ENCODE measurements at places on chromosomes 11 and 22.

DNA sequence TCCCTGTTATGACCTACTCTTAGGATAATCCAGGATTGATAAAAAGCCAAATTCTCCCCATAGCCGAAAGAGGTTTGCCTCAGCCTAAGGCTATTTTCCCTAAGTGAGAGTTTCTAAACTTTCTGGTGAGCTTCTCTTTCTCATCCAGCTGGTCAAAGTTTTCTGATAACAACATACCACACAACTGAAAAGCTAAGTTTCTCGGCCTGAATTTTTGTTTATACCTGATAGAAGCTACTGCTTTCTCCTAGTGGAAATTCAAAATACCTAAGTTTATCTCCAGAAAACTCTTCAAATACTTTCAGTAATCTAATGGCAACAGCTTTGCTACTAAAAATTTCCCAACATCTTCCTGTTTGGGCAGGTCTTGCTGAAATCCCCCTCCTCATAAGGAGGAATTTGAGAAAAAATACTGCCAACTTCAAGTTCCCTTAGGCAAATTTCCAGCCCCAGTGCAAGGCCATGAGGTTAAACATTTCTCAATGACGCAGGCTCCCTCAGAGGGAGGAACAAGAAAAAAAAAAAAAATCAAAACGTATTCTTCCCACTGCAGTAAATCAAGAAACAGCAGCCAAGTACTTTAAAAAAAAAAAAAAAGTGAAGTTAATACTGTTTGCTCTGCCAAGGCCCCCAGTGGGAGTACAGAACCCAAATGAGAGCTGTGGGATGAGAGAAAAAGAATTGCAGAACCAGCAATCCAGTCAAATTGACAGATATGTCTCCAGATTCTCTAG lies 127.0 kb downstream of the MRTFA start:
- no peak for DNase-seq

DNA sequence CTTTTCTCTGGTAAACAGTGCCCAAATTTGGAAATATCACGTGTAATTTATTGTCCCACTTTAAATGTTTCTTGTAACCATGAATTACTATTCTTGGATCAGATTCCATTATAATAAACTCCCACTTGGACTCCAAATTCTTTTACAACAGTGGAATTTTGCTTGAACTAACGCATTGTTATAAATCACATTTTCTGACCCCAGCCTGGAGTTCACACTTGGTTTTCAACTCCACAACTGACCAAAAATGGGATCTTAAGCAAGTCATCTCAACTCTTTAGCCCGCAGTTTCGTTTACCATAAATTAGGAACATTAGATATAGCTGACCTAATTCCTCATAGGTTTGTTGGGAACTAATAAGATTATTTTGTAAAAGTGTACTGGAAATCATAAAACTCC lies 336.8 kb upstream of the NCAM1 start:
- DNase-seq, result no peak

DNA sequence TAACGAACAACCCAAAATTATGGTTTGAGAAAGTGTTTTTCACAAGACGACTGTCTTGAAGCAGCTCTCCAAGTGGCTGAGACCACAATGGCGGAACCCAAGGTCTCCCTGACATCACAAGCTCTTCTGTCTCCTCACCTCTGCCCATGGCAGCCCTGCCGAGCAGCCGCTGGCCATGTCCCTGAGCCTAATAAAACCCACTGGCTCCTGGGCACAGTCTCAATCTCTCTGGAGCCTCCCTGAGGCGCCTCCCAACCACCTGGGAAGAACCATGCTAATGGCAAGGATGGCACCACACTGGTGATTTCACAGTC lies 50.0 kb downstream of the CLTCL1 start:
- no peak for DNase-seq

- DNase-seq, result no peak
Measured at GRCh38 chr11:105907319-105907718, 114.7 kb downstream of the MSANTD4 start.

DNA sequence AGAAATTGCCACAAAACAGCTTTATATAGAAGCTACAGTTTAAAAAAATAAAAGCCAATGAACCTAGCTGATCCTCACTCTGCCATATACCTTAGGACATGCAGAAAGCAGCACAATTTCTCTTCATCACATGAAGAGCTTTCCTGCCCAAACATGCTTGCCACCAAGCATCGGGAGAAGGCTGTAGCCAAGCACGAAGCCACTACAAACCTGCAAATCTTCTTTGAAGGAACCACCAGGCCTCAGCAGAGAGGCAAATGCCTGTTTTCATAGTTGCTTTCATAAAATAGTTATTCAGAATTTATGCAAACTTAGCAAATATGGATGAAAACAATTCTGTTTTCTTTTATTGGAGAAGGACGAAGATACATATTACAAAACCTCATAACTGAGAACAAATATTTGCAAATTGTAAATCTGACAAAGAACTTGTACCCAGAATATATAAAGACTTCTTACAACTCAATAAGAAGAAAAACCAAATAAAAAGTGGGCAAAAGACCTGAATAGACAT lies 100.3 kb downstream of the RBFOX2 start:
- no peak for DNase-seq

DNA sequence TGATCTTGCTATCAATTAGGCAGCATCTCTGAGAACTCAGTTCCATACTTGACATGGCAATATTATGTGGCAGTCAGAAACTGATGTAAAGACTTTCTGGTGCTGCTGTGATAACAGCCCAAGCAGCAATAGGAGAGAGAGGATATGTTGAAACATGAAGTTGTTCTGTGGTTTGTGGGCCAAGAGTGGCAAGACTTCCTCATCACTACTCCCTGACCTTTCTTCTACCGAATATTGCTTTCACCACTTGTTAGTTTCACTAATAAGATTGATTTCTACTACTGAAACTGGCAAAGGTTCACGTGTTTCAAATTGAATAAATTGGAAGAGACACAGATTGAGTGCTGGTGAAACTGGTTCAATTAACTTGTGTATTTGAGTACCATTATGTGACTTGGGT lies 852.6 kb upstream of the RAG2 start:
- DNase-seq, result no peak

DNA sequence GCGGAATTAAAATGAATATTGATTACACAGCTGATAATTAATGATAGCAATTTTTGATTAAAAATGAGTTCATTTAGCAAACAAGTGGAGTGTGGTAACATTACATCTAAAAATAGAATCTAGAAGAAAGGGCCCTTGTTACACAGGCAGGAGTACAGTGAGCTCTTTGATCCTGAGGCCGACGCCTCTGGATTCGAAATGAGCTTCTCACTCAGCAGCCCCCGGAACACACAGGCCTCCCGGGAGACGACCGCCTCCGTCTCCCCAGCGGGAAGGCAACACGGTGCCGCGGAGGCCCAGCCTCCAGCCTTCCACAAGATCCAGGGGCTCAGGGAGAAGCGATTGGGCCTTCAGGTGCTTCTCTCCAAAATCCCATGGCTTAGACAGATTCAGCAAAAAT lies 379.1 kb downstream of the BRD1 start:
- DNase-seq, result no peak

GRCh38 chr22:20807315-20807752 lies 33.4 kb downstream of the SERPIND1 start:
- DNase-seq, result no peak

DNA sequence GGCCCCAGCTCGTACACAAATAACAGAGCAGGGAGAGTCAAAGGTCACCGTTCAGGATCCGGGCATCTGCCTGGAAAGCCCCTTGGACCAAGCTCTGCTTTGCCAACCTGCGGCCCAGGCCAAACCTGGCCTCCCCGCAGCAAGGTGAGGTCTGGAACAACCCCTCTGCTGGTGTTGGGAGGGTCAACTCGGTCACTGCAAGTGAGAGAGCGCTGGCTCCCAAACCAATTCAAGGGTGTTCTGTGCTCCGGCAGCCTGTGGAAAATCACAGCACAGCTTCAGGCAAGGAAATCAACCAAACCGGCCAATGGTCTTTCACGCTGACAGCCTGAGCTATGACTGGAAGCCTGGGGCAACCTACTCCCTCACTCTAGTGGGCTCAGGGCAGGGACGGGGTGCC lies 63.4 kb downstream of the MYH9 start:
- no peak for DNase-seq

DNA sequence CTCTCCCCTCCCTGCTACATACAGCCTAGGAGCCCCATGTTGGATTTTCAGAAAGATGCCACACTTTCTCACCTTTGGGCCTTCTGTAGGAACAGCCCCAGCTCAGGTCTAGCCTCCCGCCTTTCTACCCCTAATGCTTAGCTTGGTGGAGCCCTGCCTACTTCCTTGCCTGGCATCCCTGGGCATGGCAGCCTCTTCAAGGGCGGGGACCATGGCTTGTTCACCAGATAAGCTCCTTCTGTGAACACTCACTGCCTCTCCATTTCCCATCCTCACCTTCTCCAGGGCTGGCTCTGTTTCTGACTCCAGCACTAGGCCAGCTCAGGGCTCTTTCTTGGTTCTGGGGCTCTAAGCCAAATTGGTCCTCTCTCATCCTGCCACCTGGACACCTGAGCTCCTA lies 1.4 kb downstream of the SEPTIN3 start:
- DNase-seq, result no peak
